ENCODE measurements at places on chromosomes 7 and 10.

DNA sequence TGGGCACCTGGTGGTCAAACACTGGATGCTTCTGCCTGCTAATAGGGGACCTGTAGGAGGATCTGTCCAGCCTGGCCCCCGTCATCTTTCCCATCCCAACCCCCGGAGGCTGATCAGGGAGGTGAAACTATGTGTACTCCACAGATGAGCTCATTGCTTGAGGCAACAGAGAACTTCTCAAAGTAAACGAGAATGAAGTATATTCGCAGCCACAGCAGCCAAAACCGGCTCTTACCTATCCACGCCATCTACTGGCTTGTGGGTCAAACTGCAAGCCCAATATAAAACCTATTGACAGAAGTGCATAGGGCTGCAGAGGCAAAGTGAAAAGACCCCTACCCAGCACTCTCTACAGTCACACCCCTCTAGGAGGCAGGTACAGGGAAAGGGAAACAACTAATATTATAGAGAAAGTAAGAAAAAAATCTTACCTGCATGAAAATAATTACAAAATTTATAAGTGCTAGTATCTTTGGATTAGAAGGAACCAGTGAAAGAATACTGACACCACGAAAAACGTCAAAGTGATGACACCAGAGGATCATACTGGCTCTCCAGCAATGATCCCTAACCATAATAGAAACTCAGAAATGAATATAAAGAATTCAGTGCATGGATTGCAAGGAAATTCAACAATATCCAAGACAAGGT is 973.5 kb downstream of the ANKRD7 start:
- no peak for DNase-seq

DNA sequence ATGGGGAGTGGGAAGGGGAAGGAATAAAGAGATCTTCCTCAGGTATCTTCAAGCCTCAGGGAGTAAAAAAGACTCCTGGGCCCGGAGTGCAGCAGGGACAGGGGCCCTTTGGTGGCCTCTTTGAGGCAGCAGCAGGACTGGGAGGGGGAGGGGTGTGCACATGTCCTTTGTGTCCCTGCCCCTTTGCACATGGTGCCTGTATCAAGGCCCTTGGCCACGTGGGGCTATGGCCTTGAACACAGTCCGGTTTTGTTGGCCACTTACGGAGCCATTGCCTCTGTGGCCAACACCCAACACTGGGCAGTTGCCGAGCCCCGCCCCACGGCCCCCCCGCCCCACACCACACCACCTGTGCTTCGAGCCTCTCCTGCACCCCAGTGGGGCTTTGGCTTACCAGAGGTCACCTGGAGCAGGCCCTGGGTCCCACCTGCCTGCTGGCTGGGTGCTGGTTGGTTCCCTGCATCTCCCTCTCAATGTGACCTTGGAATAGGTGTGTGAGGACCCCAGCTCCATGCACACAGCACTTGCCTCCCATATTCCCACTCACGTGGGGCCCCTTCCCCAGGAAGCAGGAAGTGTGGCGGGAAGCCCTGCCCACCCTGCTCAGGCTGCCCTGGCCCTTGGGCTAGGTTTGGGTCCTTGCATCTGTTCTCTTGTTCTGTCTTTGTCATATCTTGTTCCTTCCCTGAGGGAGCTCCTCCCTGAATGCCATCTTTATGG is 5.4 kb downstream of the SAP25 start:
- DNase-seq = no peak

DNA sequence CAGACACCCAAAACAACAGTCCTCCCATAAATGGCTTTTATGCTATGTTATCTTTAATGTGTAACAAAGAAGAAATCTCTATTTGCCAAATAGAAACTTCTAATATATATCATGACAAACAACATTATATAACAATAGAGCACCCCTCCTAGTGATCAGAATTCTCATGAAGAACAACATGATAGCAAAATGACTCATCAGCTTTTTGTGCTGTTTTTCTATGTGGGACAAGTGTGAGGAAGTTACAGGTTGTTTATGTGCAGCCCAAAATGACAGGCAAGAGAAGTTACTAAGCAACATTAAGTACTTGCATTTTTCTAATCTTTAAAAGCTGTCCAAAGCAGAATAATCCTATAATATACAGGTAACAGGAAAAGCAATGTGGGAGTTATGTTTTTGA is 7.7 kb downstream of the DGKB start:
- DNase-seq = no peak

- DNase-seq = no peak
Measured at GRCh38 chr10:102678068-102678400, 33.8 kb downstream of the TRIM8 start.

DNA sequence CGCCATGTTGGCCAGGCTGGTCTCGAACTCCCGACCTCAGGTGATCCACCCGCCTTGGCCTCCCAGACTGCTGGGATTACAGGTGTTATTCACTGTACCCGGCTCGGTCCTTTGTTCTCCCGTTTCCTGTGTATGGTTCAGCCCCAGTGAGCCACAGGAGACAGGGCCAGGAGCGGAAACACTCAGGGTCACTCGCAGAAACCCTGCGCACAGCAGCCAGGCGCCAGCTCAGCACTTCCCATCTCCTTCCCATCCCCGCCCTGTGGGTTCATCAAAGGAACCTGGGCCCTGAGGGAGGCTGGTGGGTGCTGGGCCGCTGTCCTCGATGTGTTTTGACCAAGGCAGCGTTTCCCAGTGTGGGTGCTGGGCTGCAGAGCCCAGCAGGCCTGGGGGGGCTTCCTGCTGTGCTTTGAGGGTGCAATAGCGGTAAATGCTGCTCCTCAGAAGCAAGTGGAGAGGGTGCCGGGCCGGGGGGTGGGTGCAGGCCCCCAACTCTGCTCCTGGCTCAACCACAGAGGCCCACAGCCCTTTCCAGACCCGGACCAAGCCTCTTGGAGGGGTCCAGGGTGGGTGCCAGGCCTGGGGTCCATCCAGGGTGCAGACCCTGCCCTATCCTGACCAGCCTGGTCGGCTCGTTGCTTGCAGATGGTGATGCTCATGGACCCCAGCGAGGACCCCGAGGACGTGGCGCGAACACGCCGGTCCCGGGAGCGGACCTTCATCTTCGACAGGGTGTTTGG is 15.3 kb upstream of the CHST12 start:
- DNase-seq = no peak

GRCh38 chr10:33459602-33460001 is 125.1 kb upstream of the NRP1 start:
- no peak for DNase-seq

DNA sequence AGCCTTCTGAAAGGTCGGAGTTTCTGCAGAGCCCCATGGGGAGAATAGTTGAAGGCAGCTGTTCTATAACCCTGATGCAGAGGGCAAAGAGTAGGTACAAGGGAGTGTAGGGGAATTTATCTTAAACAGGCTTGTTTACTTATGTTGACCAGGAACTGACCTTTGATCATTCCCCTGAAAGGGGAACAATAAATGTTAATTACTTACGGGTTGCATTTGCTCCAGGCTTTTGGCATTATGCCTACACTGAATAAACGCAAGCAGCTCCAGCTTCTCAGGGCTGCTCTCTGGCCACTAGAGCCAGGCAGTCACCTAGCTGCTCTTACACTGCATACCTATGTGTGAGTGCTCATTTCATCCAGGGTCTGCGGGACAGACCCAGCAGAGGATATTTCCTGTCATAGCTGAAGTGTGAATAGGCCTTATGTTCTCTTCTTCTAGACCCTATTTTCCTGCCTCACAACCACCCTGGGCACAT is 26.9 kb upstream of the ABCA13 start:
- no peak for DNase-seq

DNA sequence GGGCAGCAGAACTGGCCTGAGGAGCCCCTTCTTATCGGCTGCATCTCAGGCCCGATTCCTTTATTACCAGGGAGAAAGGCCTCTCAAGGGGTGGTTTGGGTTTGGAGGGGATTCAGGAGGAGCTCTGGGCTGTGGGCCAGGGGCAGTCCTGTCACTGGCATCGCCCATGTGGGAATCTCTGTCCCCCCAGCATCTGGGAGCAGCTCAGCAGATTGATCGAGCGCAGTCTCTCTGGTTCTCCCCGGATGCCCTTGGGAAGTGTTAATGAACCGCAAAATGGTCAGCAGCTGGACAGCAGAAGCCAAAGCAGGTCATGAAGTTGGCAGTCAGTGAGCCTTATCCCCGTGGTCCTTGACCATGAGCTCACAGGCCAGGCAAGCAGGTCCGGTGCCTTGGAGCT is 104.4 kb upstream of the ANLN start:
- no peak for DNase-seq

DNA sequence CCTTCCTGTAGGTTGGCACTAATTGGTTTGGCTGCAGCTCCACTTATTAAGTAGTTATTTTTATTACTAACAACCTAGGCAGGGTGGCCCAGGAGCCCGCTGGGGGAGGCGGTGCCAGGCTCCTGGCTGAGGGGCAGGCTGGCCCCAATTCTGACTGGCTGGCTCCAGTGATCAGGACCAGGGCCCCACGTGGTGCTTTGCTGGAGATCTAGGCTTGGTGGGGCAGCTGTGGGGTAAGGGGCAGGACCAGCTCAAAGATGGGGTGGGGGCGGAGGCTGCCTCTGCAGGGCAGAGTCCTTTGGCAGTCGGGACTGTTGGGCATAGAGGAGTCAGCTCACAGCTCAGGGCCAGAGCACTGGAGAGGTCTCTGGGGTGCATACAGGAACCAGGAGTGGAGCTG is 2.4 kb downstream of the ASL start:
- DNase-seq = no peak

GRCh38 chr7:105786520-105787470 is 89.6 kb downstream of the ATXN7L1 start:
- no peak for DNase-seq

- no peak for DNase-seq
Measured at GRCh38 chr10:118961436-118961835, 68.1 kb upstream of the NANOS1 start.

DNA sequence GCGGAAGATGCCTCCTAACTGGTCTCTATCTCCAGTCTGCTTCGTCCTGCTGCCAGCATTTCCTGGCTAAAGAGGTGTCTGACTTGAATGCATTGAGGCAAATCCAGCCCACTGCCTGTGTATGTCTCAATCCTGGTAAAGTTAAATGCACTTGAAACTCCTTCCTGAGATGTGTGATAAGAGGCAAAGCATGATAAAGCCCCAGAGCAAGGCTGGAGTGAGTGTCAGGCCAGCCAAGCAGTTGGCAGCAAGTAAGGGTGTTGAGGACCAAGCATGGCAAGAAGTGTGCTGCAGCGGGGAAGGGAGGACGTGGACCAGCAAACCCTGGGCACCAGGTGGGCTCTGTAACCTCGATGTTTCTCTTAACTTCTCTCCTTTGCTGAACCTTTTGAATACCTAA is 29.1 kb downstream of the LRRC18 start:
- DNase-seq = no peak

DNA sequence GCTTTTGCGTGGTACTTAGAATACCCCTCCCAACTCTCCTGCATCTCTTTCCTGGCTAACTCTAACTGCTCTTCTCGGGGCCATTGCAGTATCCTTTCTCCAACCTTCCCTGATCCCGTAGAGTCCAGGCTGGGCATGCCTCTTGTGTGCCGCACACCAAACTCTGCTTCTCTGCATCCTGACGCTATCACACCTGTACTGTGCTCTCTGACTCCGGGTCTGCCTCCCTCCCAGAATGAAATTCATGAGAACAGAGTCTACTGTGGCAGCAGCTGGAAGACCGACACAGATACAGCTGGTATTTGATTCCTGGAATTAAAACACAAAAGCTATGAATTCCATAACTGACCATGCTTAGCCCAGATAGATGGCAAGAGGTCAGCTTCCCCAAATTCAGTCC is 60.9 kb downstream of the C10orf67 start:
- no peak for DNase-seq

- no peak for DNase-seq
Measured at GRCh38 chr7:30804078-30804661, 33.0 kb downstream of the MINDY4 start.

DNA sequence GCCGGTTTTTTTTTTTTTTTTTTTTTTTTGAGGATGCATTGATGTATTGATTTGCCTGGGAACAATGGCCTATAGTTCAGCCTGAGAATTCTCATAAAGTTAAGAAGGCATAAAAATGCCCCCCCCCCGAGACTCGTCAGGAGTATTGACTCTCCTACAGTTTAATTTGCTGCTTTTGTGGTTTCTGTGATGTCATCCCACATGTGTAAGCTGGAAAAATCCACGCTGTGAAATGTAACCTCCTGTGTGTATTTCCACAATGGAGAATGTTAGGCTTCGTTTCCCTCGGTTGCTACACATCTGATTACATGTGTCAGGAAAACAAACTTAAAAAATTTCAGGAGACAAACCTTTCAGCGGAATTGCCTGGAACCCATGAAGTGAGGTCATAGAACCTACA is 117.9 kb downstream of the FANK1 start:
- no peak for DNase-seq

GRCh38 chr10:123886292-123886691 is 5.3 kb downstream of the CPXM2 start:
- no peak for DNase-seq

DNA sequence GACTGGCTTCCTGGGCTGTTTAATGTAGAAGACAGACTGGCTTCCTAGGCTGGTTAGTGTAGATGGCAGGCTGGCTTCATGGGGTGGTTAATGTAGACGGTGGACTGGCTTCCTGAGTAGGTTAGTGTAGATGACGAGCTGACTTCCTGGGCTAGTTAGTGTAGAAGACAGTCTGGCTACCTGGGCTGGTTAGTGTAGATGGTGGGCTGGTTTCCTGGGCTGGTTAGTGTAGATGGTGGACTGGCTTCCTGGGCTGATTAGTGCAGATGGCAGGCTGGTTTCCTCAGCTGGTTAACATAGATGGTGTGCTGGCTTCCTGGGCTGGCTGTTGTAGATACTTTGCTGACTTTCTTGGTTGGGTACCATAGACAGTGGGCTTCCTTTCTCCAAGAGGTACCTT is 122.9 kb upstream of the PPP2R2D start:
- no peak for DNase-seq

DNA sequence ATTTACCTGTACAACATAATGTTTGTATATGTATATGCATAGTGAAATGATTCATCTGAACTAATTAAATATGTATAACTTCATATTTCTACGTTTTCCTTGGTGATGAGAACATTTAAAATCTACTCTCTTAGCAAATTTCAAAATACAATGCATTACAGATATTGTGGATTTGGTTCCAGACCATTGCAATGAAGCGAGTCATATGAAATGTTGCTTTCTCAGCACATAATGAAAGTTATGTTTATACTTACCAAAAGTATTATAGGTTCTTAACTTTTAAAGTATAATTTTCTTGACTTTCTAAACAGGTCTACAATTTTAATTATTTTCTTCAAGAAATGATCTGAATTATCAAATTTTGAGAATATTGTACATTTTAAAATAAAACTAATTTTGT is 189.2 kb downstream of the CSTF2T start:
- no peak for DNase-seq

DNA sequence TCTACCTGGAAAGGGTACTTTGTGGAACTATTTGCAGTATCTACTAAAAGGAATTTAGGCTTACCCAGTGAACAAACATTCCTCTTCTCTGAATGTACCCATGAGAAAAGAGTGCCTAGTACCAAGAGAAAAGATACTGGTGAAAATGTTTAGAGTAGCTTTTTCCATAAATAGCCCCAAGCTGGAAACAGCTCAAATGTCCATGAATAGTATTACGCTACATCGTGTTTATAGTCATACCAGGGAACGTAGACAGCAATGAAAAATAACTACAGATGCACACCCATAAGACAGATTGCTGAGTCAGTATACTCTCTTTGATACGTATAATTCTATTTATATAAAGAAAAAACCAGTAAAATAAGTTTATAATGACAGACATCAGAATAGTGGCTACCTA is 285.9 kb downstream of the KLF6 start:
- DNase-seq = no peak
